Endothelial cell (in vitro differentiated cells): ENCODE measurements at places on chromosomes 4 and X. TPM values are rescaled to one million over a fixed set of nuclear protein-coding genes. Genes with fewer than 3 reads are reported as not detected.

DNA sequence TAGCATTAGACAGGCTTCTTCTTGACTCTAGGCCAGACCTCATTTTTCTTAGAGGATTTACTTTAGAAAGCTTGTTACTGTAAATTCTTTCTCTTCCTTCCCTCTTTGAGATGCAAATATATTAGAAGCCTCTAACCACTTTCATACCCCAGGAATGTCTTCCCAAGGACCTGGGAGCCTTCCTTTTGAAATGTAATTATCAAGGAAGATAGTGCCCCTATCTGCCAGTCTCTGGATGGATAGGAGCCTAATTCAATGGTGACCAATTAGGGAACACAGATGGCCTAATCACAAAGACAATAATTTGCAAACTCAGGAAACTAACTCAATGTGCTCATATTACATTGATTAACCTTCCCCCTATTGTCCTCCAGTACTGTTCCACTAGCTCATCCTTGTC, 145.6 kb upstream of the DCAF8L1 start:
- DNase-seq, result no peak

DNA sequence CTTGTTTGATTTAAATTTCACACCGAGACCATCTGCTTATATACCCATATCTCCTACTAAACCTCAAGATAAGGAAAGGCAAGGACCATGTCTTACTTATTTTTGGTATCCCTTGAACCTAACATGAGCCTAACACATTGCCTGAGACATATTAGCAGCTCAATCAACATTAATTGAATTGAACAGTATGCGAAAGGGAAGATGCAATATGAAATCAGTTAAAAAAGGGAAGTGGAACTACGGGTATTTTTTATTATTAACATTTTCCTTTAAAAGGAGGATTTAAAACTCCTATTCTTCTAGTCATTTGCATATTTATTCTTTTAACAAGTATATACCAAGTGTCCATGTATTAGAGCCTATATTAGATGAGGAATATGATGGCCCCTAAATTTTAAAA, 197.0 kb downstream of the CAMK2D start:
- no peak for DNase-seq

- DNase-seq, result no peak
Measured at GRCh38 chr4:27759611-27760575, 899.3 kb downstream of the STIM2 start.

DNA sequence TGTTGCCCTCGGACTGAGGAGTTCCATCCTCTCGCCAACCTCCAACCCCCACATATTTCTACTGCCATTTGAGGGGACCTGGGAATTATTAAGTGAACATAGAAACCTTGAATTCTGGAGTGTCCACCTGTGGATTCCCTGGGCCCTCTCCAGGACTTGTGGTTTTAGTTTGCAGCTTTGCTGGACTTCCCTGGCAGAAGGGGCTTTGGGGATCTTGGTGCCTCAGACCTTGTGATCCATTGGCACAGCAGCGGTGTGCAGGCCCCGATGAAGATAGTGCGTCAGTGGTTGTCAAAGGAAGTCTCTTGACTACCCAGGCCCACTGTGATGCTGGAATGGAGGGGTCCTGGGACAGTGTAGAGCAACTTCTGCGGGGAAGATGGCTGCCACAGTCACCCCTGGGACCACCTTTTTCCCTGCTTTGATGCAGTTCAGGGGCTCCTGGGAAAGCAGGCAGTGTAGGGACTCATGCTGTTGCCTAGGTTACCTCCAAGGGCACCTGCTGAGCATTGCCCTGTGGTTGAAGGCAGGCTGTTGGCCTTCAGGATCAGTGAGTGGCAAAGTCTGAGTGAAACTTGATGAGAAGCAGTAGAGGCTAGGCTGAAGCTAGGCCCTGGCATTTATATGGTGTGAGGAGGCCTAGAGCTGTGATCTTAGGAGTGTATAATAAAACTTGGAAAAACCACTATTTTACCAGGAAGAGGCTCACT, 2.2 kb downstream of the SLC16A2 start:
- no peak for DNase-seq

Gene TLR3
- total RNA-seq, result not detected

Gene INTU
- total RNA-seq, result 6.4 TPM
